ENCODE measurements at places on chromosomes 11 and 22.

DNA sequence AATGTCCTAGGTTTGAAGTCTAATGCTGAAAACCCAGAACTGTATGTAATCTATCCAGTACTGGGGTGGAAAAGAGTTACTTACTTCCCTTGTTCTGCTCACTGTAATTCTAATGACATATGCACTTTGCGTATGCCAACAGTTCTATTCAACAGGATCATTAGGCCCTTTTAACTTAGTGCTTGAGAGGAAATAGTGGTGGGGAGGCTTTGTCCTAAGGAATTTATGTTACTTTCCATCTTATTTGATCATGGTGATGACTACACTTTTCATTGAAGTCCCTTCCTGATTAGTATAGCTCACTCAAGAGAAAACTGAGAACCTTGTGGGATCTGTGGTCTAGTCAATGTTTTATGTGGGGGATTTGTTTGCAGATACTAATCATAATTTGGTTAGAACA lies 348.2 kb downstream of the GUCY1A2 start:
- no peak for DNase-seq

DNA sequence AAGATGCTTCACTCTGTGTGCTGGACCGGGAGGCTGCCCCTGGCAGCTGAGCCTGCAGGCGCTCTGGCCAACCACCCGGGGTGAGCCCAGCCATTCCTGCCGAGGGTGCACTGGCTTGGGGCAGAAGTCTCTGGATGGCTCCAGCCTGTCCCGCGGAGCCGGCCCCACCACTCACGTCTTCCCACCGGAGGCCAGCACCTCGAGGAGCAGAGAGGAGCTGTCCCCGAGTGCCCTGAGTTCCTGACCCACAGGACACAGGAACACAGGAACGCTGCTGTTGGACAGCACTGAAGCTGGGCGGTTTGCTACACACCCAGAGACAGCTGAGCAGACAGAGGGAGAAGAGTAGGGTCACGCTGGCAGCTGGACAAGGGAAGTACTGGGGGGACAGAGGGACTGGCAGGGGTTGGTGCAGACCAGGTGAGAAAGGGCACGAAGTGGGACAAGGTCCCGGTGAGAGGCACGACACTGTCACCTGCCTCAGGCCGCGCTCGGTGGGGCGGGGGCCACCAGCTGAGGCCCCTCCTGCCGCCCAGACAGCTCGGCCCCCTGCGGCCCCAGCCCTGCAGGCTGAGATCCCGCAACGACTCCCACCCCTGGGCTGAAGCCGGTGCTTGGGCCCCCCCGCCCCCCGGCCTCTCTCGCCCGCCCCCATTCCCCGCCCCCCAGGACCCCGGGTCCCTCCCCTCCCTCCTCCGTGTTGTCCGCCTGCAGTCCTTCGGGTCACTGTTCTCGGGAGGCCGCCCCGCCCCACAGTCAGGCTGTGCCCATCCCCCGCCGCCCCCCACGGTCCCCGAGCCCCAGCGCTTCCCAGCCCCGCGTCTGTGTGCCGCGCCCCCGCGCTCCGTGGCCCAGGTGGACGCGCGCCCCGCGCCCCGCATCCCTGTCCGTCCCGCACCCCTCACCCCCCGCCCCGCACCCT lies 624 bp upstream of the B4GALNT4 start:
- no peak for DNase-seq

DNA sequence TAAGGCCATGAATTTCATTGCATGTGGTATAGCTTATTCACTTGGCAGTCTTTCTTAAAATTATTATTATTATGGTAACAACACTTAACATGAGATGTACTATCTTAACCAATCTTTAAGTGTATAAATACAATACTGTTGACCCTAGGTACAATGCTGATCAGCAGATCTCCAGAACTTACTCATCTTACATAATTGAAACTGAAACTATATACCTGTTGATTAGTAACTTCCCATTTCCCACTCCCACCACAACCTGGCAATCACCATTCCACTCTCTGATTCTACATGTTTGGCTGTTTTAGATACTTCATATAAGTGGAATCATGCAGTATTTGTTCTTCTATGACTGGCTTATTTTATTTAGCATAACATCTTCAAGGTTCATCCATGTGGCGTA lies 150.2 kb upstream of the POU2AF2 start:
- DNase-seq: no peak

DNA sequence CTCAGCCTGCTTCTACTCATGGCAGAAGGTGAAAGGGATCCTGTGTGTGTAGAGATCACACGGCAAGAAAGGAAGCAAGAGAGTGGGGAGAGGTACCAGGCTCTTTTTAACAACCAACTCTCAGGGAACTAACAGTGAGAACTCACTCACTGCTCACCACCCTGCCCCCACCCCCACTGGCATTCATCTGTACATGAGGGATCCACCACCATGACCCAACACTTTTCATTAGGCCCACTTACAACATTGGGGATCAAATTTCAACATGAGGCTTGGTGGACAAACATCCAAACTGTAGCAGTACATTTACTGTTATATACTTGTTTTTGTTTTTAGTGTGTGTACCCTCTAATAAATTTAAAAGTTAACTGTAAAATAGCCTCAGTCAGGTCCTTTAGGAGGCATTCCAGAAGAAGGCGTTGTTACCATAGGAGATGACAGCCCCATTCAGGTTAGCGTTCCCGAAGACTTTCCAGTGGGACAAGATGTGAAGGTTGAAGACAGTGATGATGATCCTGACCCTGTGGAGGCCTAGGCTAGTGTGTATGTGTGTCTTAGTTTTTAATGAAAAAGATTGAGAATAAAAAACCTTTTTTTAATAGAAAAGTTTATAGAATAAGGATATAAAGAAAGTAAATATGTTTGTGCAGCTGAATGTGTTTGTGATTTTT lies 11.3 kb downstream of the CUL5 start:
- DNase-seq: no peak

DNA sequence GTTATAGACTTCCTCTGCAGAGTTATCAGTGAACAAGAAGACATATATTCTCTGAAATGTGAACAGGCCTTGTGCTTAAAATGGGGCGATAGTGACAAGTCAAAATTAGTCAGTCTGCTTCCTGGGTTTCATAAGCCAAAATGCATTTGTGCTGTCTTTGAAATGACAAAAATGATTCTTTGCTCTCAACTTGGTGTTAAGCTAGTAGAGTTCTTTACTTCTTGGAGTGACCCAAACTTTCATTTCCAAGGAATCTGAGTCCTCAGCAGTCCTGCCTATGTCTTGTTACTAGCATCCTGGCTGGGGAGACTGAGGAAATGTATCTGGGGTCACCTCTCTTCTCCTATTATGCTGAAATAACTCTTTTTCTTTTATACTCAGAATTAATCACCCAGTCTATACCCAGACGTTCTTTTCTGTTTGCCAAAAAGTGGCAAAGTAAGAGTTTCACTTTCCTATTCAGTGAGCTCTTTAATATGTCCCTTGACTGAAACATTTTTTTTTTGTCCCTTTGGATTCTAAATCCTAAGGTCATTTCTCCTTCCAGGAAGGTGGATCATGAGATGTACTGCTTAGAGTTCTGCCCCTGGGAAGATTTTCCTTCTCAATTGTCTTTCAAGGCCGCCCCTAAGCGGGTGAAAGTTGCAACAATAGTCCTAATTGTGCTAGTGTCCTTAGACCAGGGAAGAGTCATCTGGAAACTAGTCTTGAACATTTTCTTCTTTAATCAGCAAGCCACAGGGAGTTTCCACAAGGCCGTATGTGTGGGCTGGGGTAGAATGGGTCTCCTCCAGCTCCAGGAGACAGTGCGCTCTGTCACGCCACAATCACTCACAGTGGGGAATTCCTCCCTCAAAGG lies 53.0 kb upstream of the RDX start:
- DNase-seq: peak; percentile 86

- DNase-seq: no peak
Measured at GRCh38 chr11:93287434-93287833, 43.1 kb upstream of the DEUP1 start.

DNA sequence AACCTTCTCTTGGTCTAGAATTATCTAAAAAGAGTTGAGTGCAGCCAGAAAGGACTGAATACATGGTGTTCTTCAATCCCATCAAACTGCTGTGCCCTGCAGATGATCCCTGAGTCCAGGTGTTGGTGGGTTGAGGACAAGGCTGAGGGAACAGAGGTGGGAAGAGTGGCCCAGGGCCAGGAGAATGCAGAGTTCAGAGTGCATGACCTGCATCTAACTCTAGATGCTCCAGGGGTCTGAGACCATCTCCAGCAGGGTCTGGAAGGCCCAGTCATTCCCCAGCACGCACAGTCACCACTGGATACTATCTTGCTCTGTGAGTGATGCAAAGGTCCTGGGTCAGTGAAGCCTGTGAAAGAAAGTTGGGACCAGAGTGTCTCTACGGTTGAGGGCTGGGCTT lies 2.1 kb upstream of the VPREB1 start:
- DNase-seq: no peak

DNA sequence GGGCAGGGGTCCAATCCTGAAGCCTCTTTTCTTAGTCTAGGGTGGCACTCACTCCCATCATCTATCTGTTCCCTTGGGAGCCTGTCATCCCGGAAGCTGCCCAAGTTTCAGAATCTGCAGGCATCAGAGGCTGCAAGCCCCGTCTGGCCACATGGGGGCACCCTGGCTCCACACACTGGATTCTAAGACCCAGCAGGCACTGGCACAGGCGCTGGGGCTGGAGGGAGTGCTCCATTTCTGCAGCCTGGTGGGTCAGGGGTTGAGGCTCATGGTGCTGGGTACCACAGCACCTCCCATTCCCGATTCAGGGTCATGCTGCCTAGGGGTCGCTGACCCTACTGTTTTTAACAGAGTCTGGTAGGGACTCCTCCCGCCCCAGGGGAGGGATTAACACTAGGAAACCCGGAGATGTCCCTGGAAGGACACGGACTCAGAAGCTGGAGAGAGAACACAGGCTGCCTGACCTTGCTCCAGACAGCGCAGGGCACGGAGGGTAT lies 243.9 kb upstream of the SYN3 start:
- peak; percentile 49 for DNase-seq

DNA sequence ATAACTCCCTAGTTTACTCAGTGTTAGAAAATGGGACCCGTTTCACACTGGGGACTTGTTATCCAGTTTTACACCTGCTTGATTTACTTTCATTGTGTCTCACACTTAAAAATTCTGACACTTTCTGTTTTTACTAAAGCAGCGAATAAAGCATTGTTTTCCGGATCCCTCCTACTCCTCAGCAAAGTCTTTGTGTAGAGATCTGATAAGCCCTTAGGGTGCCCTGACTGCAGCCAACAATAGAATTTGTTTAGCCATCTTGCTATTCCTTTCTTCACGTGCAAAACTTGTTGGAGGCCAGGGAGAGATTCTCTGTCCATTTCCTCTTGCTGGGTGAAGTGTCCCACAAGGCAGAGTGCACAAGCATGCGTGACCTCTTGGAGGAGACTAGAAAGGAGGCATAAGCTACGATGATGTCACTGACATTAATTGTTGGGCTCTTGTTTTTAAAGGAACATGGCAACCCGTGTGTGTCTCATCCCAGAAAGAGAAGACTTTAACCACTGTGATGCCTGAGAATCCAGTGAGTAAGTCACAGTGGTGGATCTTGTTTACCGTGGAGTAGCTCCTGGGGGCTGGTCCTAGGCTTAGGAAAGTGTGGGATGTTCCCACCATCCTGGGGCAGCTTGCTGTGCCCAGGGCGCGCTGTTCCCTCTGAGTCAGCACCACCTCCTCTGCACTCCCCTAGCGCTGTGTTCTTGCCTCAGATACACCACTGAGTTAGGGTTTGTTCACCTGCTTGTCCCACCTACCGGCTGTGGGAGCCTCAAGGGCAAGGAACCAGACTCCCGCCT lies 27.7 kb downstream of the MICAL2 start:
- no peak for DNase-seq

- DNase-seq: no peak
Measured at GRCh38 chr22:29753808-29754657, 12.8 kb downstream of the ZMAT5 start.

DNA sequence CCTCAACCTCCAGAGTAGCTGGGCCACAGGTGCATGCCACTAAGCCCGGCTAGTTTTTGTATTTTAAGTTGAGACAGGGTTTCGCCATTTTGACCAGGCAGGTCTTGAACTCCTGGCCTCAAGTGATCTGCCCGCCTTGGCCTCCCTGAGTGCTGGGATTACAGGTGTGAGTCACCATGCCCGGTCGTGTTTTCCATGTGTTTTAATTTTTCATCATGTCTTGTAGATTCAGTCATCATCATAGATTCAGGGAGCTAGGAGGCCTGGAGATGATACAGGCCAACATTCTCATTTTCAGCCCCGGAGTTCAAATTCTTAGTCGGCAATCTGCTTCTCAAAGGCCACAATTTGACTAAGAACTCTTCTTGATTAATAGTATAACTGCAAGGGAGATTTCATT lies 73.5 kb upstream of the GRAMD1B start:
- DNase-seq: peak; percentile 42

- peak; percentile 71 for DNase-seq
Measured at GRCh38 chr11:67504950-67505581, at the start of gene PITPNM1. Gene PITPNM1, minus strand, starts transcription at chr11:67505363. Its CDS starts 1,183 bp downstream, at chr11:67504180.

- DNase-seq: no peak
Measured at GRCh38 chr11:114026355-114026754, 33.2 kb upstream of the ZBTB16 start.

DNA sequence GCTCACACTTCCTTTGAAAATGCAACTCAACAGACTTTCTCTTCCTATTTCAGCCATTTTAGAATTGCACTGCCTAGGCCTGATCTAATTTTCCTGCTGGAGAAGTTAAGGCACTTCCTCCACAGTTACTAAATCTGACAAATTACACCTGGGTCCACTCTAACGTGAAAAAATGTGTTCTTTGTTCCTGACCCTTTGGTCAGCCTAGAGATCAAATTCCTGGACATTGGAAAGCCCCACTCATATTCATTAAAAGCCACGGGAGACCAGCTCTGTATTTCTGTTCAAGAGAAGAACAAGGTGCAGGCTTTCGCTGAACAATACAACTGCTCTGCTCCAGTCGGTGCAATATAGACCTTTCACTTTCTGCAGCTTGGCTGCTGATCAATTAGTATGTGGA lies 96.6 kb downstream of the MPPED2 start:
- DNase-seq: no peak

GRCh38 chr22:19367763-19368367 lies 63.7 kb downstream of the HIRA start:
- no peak for DNase-seq

- no peak for DNase-seq
Measured at GRCh38 chr22:18032455-18033101, 8.2 kb upstream of the MICAL3 start.

GRCh38 chr22:19962246-19962908 lies 20.8 kb upstream of the TXNRD2 start:
- DNase-seq: peak; percentile 70

GRCh38 chr22:22711532-22711913 lies 67.1 kb downstream of the GGTLC2 start:
- DNase-seq: no peak

DNA sequence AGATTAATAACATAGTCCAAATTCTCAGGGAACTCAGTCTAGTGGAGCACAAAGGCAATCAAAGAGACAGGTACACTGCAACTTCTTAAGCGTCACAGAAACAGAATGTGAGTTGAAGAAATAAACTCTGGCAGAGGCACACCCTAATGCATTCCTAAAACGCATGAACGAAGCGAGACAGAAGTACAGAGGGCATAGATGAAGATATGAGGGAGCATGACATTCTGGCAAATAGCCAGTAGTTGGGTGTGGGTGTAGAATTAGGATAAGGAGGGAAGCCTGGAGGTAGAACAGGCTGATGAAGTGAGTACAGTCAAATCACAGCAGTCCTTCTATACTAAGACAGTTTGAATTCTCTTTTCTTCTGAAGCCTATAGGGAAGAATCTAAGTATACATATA lies 838.7 kb upstream of the API5 start:
- no peak for DNase-seq

- DNase-seq: no peak
Measured at GRCh38 chr11:27468209-27468994, 4.2 kb downstream of the LGR4 start.

- DNase-seq: no peak
Measured at GRCh38 chr11:37666960-37667359, 1068.9 kb upstream of the RAG2 start.

GRCh38 chr11:35873721-35874120 lies 70.1 kb upstream of the LDLRAD3 start:
- DNase-seq: no peak
